ENCODE measurements at places on chromosomes 5 and 9.

- no peak for DNase-seq
Measured at GRCh38 chr5:172594867-172595466, 46.1 kb upstream of the NEURL1B start.

DNA sequence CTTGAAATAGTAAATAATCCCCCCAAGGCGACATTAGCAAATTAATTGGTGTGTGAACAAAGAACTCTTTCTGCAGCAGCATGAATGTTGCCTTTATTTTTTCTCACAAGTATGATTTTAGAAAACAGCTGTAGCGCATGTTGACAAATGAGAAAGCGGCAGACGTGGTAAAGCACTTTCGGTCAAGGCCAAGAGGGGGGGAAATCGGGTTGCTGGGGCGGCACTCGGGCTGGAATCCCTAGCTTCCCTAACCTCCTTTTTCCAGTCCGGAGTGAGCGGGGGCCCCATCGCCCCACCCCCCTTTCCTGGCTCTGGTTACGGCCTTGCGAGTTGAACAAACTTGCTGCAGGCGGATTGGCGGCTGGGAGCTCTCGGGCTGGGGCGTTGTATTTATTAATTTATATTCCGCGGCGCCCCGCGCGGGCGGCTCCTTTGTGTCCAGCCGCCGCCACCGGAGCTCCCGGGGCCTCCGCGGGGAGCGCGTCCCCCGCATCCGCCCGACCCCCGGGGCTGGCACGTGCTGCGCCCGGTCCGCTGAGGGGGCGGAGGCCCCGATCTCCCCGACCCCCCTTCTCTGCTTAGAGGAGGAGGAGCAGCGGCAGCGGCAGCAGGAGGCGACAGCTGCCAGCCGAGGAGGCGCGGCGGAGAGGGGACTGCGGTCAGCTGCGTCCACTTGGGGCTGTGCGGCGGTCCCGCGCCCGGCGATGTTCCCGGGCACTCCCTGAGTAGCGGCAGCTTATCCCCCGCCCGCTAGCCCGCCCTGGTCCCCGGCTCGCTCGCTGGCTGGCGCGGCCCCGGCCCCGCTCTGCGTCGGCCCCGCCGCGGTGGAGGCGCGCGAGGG lies at the start of gene RHOBTB3:
Gene RHOBTB3, plus strand, starts transcription at position 607 of the 841 bp plus-strand sequence. CDS start 347 bp downstream, outside the sequence.
- DNase-seq, result peak; percentile 60

DNA sequence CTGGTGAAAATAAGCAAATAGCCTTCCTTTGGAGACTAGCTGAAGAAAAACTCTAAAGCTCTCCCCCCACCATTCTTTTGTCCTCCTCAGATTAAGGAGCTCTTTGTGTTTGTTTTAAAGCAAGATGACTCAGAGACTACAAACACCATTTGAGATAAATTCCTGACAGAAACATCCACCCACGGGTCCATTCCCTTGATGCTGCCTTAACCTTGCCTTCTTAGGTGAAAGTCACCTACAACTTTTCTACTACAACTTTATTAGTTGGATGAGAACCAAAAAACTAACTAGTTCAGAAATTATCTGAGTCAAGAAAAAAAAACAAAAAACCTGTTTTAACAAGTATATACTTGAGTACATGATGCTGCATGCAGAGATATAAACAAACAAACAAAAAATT lies 831.1 kb downstream of the NR2F1-AS1 start:
- DNase-seq, result no peak

- DNase-seq, result no peak
Measured at GRCh38 chr5:62494772-62495171, 82.2 kb downstream of the IPO11 start.

DNA sequence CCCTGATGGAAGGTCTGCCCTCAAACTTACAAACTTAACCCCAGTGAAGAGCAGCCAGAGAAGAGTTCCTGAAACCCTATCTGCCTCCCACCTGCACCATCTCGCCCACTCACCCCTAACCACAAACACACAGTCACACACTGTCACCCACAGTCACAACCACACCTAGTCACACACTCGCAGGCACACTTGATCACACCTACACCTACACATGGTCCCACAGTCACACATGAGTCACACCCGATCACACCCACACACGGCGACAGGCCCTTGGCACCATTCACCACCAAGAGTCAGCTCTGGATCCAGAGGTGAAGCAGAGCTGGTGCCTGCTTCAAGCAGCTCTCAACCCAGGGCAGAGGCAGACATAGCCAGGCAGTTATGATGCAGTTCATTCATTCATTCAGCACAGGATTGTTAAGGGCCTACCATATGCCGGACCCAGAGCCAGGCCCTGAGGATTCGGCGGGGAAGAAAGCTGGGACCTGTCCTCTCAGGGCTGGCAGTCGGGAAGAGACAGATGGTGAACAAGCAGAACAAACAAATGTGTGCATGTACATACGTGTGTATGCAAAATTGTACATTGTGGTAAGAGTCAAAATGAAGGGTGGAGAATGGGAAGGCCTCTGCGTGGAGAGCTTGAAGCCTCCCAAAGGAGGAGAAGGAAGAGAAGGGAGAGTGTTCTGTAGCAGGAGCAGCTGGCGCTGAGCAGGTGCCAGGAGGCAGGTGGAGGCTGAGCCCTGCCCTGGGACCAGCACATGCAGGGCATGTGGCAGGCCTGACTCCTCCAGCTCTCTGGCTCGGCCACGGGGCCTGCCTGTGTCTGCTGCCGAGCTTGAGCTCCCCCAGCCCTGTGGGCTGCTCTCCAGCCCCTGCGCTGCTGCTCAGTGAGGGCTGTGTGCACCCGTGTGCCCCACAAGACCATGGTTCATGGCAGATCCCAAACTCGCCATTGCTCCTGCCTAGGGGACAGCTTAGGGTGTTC lies 6.4 kb downstream of the TSPAN17 start:
- DNase-seq, result peak; percentile 45

GRCh38 chr5:14153932-14154731 lies 11.0 kb downstream of the TRIO start:
- no peak for DNase-seq

DNA sequence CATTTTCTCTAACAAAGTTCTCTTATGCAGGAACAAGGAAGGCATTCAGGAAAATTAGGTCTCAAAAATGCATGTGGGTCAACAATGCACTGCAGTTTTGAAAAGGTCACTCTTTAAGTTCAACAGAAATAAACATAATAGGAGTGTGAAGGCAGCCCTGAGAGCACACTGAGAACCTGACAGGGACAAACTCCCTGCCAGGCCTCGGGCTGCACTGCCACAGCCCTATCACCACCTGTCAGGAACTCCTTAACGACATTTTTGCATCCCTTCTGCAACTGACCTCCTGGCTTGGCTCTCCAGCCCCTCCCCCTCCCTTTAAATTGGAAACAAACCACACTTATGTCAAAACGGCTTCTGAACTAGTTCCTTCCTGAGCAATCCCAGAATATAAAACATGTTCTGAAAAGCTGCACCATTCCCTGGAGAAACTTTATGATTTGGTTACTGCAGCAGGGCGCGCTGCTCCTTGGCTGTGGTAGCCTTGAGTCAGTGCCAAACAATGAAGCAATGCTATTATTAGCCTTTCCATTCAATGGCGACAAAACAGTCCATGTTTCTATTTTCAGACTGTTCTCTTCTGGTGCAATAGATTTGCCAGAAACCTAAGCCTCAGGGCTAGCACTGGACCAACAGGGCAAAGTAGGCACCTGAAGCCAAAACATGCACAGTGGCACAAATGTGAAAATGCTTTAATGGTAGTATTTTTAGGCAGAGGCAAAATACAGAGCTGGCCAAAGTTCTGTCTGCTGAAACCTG lies 160.1 kb upstream of the ZNF608 start:
- DNase-seq, result no peak

DNA sequence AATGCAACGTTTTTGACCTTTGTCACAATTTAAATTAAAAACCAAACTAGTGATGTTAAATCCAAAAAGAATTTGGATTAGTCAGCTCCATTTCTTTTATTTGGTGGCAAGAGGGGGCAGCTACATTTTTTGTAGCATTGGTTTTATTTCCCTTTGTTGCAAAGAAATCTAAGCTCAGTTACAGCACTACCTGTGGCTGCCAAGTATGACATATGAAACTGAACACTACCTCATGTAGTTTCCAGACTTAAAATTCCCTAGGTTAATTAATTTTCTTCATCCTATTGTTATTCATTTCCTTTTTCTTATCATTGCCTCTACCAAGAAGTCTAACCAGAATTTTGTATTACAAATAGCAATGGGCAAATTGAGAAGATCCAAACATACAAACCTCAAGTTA lies 393.5 kb downstream of the BRINP1 start:
- DNase-seq, result no peak

GRCh38 chr9:133844398-133844784 lies 106.2 kb upstream of the SARDH start:
- DNase-seq, result no peak

DNA sequence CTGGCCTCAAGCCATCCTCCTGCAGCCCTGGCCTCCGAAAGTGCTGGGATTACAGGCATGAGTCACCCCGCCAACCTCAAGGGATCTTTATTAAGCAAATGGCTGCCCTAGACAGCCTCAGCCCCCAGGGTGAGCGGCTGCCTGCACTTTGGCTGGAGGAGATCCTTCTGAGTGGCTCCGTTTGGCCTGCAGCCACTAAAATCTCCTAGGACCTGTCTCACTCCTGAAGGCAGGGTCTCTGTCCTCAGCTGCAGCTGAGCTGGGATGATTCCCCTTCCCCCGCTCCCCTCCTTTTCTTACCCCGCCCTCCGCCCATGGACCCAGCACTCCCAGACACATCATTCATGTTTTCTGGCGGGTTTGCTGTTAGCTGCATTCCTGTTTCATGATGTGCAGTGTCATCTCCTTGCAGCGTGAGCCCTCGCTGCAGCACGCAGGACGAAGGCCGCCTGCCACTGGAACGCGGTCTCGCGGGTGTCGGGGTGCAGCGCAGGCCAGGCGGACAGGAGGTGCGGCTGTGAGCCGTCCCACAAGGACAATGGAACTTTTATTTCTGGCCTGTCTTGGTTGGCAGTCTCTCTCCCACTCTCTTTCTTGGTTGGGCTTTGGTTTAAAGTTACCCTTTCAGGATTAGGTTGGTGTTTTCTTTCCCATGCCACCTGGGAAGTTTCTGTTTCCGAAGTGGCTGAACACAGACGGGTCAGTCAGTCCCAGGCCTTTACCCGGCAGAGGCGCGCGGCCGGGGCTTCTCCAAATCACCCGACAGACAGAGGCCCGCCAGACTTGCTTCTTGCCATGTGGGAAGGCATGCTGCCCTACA lies 137.1 kb downstream of the FOXD1 start:
- DNase-seq, result no peak

DNA sequence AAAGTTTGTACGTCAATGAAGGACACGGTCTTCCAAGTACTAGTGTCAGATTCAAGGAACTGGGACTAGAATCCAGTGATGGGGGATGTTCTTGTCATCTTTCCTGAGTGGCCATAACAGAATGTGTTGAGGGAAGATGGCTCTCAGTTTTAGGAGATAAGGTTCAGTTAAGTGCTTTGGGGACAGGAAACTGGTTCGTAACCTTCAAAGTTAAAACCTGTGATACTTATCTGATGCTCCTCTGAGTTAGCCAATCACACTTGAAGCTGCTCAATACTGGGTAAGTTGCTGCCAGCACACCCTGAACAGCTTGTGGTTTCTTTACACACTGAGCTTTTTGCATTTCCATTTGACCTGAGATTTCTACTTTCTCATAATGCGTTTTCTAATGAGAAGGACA lies 64.4 kb downstream of the PIK3R1 start:
- no peak for DNase-seq

DNA sequence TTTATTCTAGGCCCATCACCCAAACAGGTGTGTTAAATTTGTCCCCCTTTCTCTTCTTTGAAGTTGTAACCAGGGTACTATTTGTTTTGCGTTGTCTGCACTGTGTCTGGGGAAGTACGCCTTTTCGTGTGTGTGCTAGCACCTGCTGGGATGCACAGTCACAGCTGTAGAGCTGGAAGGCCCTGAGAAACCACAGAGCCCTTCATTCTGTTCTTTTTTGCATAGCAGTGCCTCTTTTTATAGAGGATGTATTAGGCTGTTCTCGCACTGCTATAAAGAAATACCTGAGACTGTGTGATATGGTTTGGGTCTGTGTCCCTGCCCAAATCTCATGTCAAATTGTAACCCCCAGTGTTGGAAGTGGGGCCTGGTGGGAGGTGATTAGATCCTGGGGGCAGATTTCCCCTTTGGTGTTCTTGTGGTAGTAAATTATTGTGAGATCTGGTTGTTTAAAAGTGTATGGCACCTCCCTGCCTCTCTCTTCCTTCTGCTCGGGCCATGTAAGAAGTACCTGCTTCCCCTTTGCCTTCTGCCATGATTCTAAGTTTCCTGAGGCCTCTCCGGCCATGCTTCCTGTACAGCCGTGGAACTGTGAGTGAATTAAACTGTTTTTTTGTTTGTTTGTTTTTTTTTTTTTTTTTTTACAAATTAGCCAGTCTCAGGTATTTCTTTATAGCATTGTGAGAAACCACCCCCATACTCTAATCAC lies 14.0 kb downstream of the SEC61B start:
- DNase-seq, result no peak

DNA sequence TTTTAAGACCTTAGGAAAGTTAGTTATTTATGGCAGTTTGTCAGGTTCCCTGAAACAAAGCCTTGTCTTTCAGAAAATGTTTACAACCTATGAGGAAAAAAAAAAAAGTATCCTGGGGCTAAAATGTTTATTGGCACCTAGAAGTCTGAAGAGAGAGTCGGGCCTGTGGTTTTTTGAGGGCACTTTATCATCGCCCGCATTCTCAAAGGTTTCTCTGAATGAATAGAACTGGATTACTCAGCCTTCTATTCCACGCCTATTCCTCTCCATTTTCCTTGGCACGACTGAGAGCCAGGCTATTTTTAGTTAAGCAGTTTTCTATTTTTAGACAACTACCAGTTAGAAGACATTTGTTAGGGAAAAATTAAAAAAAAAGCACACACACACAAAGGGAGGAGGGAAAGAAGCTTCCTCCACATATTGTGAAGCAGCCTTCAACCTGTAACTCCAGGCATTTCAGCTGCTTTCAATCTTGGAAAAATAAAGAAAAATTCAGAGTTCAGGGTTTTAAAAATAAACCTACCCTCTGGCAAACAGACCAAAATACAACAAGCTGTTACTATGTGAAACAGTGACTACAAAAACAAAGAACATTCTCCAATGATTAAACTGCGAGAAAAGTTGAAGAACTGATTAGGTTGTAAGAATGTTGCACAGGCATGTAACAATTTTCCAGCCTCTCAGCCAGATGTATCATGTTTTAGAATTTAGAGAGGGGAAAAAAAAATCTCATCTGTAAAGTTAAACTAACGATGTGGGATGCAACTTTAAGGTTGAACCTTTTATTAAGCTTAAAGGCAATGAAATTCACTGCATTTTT lies 97.0 kb downstream of the MEF2C start:
- DNase-seq, result no peak

DNA sequence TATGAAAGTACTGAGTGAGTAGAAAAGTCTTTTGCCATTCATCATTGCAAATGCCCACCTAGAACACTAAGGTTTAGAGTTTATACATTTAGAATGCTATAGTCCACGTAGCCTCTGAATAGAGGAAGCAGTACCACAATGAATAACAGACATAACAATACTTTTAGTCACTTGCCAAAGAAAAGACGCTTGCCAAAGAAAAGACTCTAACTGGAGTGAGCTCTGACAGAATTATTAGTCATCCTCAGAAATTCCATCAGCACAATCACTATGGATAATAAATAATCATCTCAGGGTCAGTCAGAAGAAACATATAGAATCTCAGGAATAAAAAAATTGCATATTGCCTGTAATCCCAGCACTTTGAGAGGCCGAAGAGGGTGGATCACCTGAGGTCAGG lies 168.5 kb upstream of the TARS1 start:
- no peak for DNase-seq
